ENCODE measurements at places on chromosomes 1 and 21. TPM values are rescaled to one million over a fixed set of nuclear protein-coding genes. Genes with fewer than 3 reads are reported as not detected.
A peak's percentile ranks its signal among the peaks of the same experiment; 100 is the strongest.

DNA sequence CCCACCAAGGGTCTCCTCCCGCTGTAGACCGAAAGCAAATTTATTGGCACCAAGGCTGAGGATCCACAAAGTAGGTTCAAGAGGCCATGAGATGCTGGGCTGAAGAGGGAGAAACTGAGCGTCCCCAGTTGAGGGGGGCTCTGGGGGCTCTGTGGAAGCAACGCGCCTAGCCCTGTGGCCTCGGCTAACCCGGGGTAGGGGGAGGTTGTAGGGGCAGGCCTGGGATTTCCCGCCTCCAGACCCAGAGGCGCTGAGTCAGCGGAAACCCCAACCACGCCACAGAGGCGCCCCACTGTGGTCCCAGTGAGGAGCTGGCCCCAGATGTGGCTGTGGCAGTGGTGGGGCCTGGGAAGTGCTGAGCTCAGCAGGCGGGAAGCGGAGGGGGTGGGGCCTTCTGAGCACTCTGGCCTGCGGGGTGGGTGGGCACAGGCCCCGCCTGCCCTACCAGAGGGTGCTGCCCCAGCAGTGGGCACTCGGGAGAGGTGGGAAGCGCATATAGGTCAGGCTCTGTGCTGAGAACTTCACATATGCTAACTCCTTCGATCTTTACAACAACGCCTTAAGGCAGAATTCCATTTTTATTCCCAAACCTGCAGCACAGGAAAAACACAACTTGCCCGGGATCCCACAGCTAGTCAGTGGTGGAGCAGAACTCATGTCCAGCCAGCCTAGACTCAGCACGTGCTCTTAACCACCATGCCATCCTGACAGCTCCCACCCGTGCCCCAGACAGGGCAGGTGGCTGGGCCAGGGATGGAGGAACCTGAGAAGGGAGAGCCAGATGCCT is 1.5 kb upstream of the COL16A1 start:
- peak; percentile 56 for DNase-seq

GRCh38 chr1:23237508-23237907 is 20.2 kb upstream of the HTR1D start:
- no peak for DNase-seq

DNA sequence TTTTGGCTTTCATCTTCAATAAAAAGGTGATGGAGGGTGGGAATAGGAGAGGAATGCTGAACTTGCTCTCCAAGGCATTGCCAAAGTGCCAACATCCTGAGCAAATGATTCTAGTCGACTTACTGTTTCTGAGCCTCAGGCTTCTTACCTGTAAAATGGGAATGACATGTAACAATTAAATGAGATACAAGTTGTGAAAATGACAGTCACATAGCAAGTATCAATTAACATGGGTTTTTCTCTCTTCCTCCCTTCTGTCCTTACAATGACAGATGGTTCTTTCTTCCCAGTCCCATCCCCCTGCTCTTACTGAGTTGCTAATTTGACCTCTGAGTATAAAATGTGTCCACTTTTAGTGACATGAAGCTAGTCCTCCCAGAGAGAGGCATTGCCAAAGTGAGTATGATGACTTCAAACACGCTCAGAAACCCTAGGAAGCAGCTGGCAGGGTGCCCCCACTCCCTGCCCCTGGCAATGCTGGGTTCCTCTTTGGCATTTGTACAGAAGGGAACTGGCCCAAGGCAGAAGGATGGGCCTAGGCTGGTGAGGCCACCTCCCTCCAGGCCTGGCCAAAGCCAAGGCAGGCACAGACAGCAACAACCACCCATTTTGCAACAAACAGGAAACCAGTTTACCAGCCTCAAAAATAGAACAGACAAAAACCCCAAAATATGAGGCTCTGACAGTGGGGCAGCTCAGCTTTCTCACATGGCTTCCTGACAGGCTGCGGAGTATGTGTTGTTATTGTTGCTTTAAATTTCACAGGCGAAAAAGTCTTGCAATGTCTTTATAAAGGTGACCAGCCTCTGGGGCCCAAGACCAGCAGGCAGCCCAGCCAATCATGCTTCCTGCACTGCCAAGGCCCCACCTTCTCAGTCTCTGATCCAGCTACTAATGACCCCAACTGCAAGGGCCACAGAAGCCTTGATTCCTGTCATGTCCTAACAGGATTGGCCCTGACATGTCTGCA is 115.9 kb downstream of the HIVEP3 start:
- no peak for DNase-seq

DNA sequence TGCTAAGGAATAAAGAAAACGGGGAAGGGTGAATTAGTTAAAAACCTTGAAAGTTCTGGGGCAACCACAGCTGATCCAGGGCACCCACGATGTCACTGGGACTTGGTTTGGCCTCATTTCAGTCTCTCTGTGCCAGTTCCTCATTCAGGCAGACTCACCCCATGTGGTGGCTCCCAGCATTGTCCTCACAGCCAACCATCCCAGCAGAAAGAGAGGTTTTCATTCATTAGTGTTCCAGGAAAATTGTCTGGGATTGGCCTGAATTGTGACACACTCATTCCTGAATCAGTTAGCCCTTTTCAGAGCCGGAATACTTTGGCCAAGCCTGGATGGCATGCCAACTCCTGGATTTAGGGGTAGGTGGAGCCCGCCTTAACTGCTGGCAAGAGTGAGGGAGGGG is 367.7 kb downstream of the PRDM2 start:
- DNase-seq, result no peak

SPRR4 gene
- total RNA-seq, result 17.7 TPM

GRCh38 chr1:7826363-7826762 is 26.5 kb downstream of the UTS2 start:
- no peak for DNase-seq

- DNase-seq, result no peak
These were observed 79.7 kb downstream of the PBX1 start for GRCh38 chr1:164638492-164639202.

- DNase-seq, result peak; percentile 82
These were observed 64.6 kb downstream of the IER5 start for GRCh38 chr1:181152892-181153633.

GRCh38 chr1:207959141-207959825 is 48.4 kb upstream of the CD34 start:
- no peak for DNase-seq

DNA sequence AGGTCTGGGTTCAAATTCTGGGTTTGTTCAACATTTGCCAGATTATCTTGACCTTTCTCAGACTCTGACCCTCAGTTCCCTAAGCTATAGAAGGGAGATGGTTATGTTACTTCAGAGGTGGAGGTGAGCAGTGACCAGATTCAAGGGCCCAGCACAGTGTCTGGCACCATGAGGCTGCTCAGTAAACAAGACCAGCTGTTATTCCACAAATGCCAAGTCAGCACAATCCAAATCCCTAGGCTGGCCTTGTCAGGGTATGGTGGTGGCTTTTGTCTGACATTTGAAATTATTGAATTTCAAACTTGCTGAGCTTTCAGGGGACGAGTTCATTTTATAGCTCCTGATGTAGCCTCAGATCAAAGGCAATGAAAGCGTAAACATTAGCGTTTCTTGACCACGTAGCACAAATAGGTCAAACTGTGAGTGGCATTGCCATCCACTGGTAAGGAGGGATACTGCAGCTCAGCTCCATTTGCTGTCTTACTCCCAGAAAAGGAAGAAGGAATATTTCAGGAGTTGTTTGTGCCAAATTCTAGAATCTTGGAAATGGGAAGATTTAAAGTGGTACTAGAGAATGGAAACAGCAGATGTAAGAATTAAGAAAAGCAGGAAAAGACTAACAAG is 94.3 kb upstream of the EDN2 start:
- no peak for DNase-seq

DNA sequence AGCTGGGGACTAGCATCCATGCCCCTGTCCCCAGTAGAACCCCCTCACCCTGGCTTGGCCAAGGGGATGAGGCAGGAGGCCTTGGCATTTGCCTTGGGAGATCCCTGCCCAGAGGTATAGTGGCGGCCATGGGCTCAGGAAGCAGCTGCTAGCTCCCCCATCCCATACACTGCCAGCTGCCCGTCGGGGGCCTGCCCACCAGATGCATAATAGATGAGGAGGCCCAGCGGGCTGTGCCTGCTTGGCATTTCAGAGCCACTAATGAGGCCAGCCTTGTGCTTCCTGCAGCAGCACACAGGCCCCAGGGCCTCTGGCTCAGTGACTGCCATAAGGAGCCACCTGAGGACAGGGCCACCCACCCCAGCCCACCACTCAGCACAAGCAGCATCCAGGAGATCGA is 23.6 kb downstream of the RAP1GAP start:
- no peak for DNase-seq

TRPM2 gene
- 1.8 TPM for total RNA-seq

- DNase-seq, result no peak
These were observed 3.6 kb upstream of the UBE2G2 start for GRCh38 chr21:44805226-44805625.

GRCh38 chr1:244076740-244077139 is 25.7 kb downstream of the ZBTB18 start:
- DNase-seq, result no peak

CRYAA gene
- total RNA-seq, result not detected

FHAD1 gene
- total RNA-seq, result 1.4 TPM

LCA5L gene
- 0.89 TPM for total RNA-seq

GRCh38 chr1:173532237-173532636 is 55.1 kb downstream of the PRDX6 start:
- DNase-seq, result no peak

DNA sequence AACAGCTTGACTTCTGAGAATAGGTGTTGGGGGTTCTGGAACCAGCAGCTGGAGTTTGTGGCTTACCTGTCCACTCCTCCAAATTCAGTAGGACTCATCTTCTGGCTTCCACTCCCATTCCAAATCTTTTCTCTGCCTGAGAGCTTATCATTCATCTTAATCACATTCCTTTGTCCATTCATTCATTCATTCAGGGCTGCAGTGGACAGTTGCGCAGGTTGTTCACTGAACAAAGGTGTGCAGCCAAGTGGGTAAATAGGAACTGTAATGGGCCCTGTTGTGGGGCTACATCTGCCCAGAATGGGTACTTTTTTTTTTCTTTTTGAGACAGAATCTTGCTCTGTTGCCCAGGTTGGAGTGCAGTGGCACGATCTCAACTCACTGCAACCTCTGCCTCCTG is 3.4 kb upstream of the HSPG2 start:
- no peak for DNase-seq

DNA sequence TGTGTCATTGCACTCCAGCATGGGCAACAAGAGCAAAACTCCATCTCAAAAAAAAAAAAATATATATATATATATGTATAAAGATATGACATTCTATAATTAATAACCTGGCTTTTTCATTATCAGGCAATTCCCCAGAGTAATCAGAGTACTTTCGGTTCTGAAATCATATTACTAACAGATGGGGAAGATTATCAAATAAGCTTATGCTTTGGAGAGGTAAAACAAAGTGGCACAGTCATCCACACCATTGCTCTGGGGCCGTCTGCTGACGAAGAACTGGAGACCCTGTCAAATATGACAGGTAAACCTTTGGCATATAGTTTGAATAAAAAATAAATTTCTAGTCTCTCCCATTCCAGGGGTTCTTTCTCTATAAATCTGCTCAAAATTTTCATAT is 58.5 kb upstream of the SH3GLB1 start:
- no peak for DNase-seq

CCDC27 gene
- not detected for total RNA-seq

DNA sequence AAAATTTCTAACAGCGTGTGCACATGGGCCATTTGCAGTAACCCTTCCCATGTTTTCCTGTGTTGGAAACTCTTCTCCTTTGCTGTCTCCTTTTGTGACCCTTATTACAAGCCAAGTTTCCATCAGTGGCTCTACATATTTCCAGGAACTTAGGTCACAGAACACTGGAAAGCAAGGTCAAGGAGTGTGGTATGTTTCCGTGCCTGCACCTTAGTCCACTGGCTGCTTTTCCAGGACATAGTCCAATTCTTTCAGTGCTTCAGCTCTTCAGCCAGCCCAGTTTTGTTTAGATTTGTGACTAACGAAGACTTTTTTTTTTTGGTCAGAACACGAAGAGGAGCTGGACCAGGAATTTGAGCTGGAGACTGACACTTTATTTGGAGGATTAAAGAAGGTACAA is 33.8 kb downstream of the HHAT start:
- DNase-seq, result no peak

- DNase-seq, result no peak
These were observed 282.9 kb downstream of the PTPRU start for GRCh38 chr1:29519108-29519787.

- no peak for DNase-seq
These were observed 62.4 kb upstream of the TIAM1 start for GRCh38 chr21:31406510-31406909.
